Mesothelial cell of epicardium (in vitro differentiated cells): ENCODE measurements at places on chromosomes 7 and 10.
A peak's percentile ranks its signal among the peaks of the same experiment; 100 is the strongest.

- H3K4me3 ChIP-seq, result no peak overlapping the region
- no peaks in the 10 kb centered on the region for H3K36me3 ChIP-seq
- H3K27me3 ChIP-seq, result no peaks in the 10 kb centered on the region
- H3K4me1 ChIP-seq, result peaks cover 10% of the 10 kb centered on the region
- no peak overlapping the region for H3K27ac ChIP-seq
Observed at GRCh38 chr7:142943706-142944268, 4.5 kb downstream of the LLCFC1 start.

DNA sequence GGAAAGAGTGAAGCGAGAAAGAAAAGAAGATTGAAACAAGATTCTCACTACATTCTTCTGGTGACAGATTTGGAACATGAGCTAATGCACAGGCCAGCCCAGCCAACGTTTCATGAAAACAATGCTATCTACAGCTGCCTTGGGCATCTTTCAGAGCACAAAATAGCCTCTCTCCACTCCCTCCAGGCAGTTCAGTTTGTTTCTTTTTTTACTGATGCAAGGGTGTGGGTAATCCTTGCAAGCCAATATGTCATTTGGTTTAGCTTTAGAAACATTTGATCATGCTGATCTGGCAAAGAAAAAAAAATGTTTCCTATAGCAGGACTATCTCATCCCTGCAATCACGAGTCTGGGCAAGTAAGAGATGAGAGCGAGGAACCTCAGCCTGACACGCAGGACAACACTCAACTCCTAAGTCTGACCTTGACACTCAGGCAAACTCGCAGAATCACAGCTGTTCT, 35.9 kb downstream of the SVIL start:
- H3K27me3 ChIP-seq, result no peaks in the 10 kb centered on the region
- H3K27ac ChIP-seq, result peak overlapping the region; percentile 84
- peaks cover 42% of the 10 kb centered on the region for H3K4me1 ChIP-seq
- DNase-seq, result no peak
- H3K4me3 ChIP-seq, result no peak overlapping the region
- peaks cover 1% of the 10 kb centered on the region for H3K36me3 ChIP-seq

DNA sequence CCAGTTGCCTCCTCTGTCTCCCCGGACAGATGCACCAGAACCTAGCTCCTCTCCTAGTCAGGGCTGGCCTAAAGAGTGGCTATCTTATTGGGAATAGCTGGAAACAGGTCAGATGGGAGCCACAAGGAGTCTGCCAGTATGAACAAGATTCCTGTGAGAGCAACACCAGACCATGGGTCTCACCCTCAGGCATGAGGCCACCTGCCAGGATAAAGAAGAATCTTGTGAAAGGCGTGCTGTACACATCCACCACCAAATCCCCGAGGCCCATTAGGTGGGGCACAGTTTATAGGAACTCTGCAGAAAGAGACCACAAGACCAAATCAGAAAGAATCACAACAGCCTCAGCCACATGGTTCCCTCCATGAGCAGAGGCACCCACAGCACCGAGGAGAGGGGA, 325.9 kb downstream of the TNS3 start:
- H3K27me3 ChIP-seq, result no peaks in the 10 kb centered on the region
- DNase-seq, result no peak
- H3K4me1 ChIP-seq, result peaks cover 15% of the 10 kb centered on the region
- no peak overlapping the region for H3K4me3 ChIP-seq

GRCh38 chr10:91528768-91529167, 104.1 kb downstream of the PPP1R3C start:
- no peak overlapping the region for H3K27ac ChIP-seq
- H3K4me1 ChIP-seq, result no peaks in the 10 kb centered on the region
- H3K4me3 ChIP-seq, result no peak overlapping the region

GRCh38 chr10:43399320-43400310, 9.4 kb downstream of the HNRNPF start:
- H3K4me1 ChIP-seq, result peaks cover 60% of the 10 kb centered on the region
- H3K4me3 ChIP-seq, result no peak overlapping the region
- peaks cover 7% of the 10 kb centered on the region for H3K36me3 ChIP-seq
- no peak for DNase-seq
- H3K27me3 ChIP-seq, result no peaks in the 10 kb centered on the region

GRCh38 chr10:44389556-44389955, 4.7 kb upstream of the CXCL12 start:
- H3K36me3 ChIP-seq, result no peaks in the 10 kb centered on the region
- H3K4me1 ChIP-seq, result peaks cover 20% of the 10 kb centered on the region
- no peak overlapping the region for H3K27ac ChIP-seq
- H3K27me3 ChIP-seq, result peaks cover 26% of the 10 kb centered on the region
- DNase-seq, result no peak

- no peaks in the 10 kb centered on the region for H3K36me3 ChIP-seq
- no peak overlapping the region for H3K4me3 ChIP-seq
- H3K27me3 ChIP-seq, result peaks cover 2% of the 10 kb centered on the region
- peaks cover under 1% of the 10 kb centered on the region for H3K4me1 ChIP-seq
- DNase-seq, result no peak
Observed at GRCh38 chr7:44231088-44231487, 30.3 kb downstream of the YKT6 start.

DNA sequence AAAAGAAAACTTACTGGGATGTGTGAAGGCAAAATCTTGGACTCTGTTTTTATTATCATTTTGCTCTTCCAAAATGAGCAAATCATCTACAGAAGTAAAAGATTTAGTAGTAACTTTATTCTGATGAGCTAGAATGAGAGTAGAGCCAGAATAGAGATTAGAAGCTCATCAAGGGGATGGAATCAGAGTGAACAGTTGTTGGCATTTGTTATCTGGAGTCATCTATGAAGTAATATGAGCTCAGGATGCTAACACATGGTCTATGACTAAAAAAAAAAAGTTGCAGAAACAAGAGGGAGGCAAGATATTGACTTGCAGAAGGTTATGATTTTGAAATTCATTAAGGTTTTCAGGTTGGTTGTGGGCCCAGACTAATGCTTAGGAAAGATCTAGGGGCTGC, 409.1 kb upstream of the ETV1 start:
- no peak overlapping the region for H3K4me3 ChIP-seq
- no peak overlapping the region for H3K27ac ChIP-seq
- no peak for DNase-seq
- peaks cover 4% of the 10 kb centered on the region for H3K4me1 ChIP-seq
- no peaks in the 10 kb centered on the region for H3K36me3 ChIP-seq
- no peaks in the 10 kb centered on the region for H3K27me3 ChIP-seq

GRCh38 chr10:111222961-111223360, 146.1 kb downstream of the ADRA2A start:
- no peak for DNase-seq
- no peaks in the 10 kb centered on the region for H3K36me3 ChIP-seq
- H3K4me3 ChIP-seq, result no peak overlapping the region
- H3K4me1 ChIP-seq, result no peaks in the 10 kb centered on the region
- peaks cover 30% of the 10 kb centered on the region for H3K27me3 ChIP-seq

DNA sequence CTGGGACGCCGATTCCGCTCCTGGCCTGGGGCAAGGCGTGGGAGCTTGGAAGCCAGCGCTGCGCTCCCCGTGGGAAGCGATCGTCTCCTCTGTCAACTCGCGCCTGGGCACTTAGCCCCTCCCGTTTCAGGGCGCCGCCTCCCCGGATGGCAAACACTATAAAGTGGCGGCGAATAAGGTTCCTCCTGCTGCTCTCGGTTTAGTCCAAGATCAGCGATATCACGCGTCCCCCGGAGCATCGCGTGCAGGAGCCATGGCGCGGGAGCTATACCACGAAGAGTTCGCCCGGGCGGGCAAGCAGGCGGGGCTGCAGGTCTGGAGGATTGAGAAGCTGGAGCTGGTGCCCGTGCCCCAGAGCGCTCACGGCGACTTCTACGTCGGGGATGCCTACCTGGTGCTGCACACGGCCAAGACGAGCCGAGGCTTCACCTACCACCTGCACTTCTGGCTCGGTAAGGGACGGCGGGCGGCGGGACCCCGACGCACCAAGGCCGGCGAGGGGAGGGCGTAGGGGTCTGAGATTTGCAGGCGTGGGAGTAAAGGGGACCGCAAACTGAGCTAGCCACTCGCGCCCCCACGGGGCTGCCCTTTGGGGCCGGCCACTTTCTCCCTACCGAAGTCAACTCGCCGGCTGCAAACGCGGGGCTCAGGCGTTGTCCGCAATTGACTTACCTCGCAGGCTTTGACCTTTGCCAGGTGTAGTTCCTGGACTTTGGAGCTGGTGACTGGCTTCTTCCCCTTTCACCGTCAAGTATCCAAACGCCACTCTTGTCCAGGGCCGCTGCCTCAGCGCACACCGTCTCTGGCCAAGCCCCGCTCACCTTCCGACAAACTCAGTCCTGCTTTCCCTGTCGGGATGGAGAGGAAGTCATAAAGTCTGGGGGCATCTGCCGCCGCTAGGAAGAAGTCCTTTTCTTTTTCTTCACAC, at the start of gene SCIN:
TSS of gene SCIN (plus strand) at position 187 of the 928 bp plus-strand sequence. CDS start at position 254, 67 bp downstream.
- peak within 1 kb of the TSS; percentile 35 for H3K27ac ChIP-seq
- no peaks in the 10 kb centered on the region for H3K36me3 ChIP-seq
- H3K4me1 ChIP-seq, result peaks cover 14% of the 10 kb centered on the region
- peaks cover 44% of the 10 kb centered on the region for H3K27me3 ChIP-seq

GRCh38 chr7:137964824-137965545, 36.9 kb downstream of the CREB3L2 start:
- peak overlapping the region; percentile 52 for H3K27ac ChIP-seq
- H3K4me1 ChIP-seq, result peaks cover 52% of the 10 kb centered on the region
- peaks cover 7% of the 10 kb centered on the region for H3K36me3 ChIP-seq
- H3K27me3 ChIP-seq, result no peaks in the 10 kb centered on the region
- no peak overlapping the region for H3K4me3 ChIP-seq
- no peak for DNase-seq

DNA sequence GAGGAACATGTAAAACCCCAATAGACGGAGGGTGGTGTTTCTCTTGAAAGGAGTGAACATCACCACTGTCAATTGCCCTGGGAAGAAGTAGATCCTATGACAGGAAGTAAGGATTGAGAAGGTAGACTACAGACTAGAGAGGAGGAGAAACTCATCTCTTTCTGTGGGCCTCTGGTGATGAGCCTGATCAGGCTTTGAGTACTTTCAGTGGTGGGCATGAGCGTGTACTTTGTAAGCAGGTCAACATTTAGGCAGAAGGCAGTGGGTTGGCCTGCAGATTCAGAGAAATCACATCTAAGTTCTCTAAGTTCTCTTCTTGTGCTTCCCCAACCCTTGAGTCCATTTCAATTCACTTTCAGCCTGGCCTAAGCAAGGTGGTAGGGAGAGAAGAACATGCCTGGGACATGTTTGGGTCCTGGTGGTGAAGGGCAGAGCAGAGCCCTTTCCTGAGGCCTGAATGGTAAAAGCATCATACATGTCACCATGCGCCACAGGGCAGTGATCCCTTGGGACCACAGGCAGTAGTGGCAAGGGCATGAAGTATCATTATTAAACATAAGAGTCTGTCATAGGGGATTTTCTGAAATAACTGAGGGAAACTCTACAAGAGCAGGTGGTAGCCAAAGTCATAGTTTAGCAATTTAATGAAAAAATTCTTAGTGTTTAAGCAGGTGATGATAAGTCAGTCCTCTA, 56.4 kb upstream of the ANKRD1 start:
- no peaks in the 10 kb centered on the region for H3K4me1 ChIP-seq
- H3K4me3 ChIP-seq, result no peak overlapping the region
- H3K27ac ChIP-seq, result no peak overlapping the region
- H3K27me3 ChIP-seq, result no peaks in the 10 kb centered on the region
- no peaks in the 10 kb centered on the region for H3K36me3 ChIP-seq
